ENCODE measurements at places on chromosomes 16 and 17.
A peak's percentile ranks its signal among the peaks of the same experiment; 100 is the strongest.

- DNase-seq = no peak
Observed at GRCh38 chr17:4173781-4174180, 30.8 kb downstream of the CYB5D2 start.

- DNase-seq = no peak
Observed at GRCh38 chr16:70577256-70577698, 53.7 kb downstream of the SF3B3 start.

DNA sequence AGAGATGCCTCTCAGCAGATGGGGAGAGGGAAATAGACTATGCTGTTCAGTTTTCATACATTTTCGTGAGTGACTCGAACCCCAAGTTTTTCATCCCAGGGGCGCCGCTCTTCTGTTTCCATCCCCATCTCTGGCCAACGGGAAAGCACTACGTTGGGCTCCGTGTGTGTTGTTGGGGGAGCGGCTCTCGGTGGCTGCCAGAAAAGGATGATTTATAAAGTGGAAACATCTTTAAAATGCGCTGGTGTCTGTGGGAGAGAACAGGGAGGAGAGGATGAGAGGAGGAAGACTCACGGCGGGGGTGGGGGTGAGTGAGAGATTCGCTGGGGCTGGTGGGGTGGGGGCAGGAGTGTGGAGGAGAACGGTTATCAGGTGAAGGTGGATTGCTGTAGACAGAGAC, 5.8 kb downstream of the TBX4 start:
- DNase-seq = no peak

- no peak for DNase-seq
Observed at GRCh38 chr16:54112451-54113206, 174.0 kb downstream of the IRX3 start.

- peak; percentile 34 for DNase-seq
Observed at GRCh38 chr16:78122774-78123315, 23.4 kb downstream of the WWOX start.

DNA sequence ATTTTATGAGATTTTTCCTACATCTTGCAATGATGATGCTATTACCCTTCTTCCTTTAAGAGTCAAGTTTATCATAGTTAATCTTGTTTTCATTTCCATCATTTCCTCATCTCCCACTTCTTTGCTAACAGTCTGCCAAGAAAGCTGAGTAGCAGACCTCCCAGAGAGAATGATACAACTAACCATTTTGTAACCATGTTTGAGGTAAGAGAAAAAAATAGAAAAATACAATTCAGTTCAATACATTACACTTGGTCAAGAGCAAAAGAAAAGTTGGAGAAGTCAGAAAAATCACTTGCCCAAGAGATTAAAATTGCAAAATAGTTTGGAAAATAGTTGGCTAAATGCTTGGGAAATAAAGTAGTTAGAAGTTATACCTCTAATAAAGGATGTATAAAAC, 154.4 kb downstream of the ABCA8 start:
- no peak for DNase-seq

DNA sequence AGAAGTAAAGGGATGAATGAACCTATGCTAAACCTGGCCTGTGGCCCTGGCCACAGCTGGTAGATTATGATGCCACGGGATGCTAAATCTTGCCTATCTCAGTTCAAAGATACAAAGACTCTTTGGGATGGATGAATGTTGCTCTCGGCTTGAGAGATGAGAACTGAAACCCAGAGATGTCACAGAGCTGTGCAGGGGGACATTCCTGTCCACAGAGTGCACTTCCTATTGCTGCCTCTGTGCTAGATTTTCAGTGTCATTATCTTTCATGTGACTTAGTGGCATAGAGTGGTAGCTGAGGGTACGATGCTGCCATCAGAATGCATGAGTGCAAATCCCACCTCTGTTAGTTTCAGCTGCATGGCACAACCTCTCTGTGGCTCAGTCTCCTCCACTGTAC, 2.3 kb upstream of the MT1M start:
- no peak for DNase-seq

DNA sequence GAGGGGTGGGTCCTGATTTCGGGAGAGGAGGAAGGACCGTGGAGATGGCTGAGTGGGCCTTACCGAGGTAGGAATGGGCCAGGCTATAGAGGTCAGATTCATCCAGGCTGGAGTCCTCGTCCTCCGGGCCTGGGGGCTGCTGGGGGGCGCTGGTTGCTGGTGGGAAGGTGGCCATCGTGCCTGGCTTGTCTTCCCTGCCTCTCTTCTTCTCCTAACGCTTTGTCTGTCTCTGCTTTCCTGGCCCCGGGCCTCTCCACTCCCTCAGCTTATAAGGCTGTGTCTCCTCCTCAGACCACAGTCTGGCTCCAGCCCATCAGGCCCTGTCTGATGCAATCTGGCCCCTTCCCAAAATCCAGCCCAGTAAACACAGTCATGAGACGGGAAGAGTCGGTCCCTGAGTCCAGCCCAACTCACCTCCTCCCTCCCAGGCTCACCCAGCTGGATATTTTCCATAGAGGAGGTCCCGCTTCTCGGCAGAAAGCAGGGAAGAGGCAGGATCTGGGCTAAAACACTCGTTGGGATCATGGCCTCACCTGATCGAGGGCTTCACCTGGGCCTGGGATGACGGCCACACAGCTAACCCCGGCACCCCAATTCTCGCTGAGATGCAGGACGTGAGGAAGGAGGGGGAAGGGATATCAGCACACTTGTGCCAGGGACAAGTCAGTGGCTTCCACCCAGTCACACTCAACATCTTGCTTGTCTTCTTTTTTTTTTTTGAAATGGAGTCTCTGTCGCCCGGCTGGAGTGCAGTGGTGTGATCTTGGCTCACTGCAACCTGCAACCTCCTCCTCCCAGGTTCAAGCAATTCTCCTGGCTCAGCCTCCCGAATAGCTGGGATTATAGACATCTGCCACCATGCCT, at the start of gene NUPR1:
TSS of gene NUPR1 (minus strand) at position 242 of the 864 bp plus-strand sequence. CDS start at position 175, 67 bp downstream.
- no peak for DNase-seq

- DNase-seq = no peak
Observed at GRCh38 chr16:81654346-81654745, 124.7 kb upstream of the PLCG2 start.

GRCh38 chr17:29778956-29779811, 150.8 kb downstream of the SSH2 start:
- peak; percentile 39 for DNase-seq

DNA sequence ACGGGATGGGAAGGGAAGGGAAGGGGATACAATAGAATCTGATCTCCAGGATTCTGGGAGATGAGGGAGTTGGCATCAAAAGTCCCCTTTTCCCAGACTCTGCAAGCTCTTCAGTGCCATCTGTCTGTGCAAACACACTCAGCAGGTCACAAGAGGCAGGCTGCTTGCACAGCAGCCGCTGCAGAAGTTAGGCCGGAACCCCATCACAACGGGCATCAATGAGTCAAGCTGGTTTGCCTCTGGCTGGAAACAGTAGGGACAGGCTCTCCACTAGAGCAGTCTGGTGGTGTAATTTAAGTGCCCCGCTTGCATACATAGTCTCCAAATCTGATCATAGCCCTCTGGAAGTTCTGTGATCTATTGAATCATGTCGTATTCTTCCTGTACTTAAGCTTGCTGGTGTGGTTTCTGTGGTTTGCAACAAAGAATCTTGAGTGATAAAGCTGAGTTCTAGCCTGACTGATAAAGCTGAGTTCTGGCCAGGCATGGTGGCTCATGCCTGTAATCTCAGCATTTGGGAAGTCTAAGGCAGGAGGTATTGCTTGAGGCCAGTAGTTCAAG, 33.7 kb upstream of the KDM8 start:
- no peak for DNase-seq

All from GM12891 (cell line).